ENCODE measurements at places on chromosomes 2 and 18.

DNA sequence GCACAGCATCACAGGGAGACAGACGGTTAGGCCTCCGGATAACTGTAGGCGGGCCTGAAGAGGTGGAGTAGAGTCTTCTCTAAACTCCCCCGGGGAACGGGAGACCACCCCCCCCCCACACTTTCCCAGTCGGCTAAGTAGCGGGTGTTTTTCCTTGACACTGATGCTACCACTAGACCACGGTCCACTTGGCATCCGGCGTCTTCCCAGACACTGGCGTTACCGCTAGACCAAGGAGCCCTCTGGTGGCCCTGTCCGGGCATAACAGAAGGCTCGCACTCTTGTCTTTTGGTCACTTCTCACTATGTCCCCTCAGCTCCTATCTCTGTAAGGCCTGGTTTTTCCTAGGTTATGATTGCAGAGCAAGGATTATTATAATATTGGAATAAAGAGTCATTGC lies 25.7 kb upstream of the NCL start:
- DNase-seq = no peak

- no peak for DNase-seq
Observed at GRCh38 chr18:7256618-7257425, 25.9 kb downstream of the LRRC30 start.

GRCh38 chr18:45687621-45688020 lies 36.4 kb upstream of the SLC14A1 start:
- DNase-seq = no peak

- DNase-seq = no peak
Observed at GRCh38 chr18:67608191-67608590, 91.7 kb upstream of the DSEL start.

GRCh38 chr2:135775420-135775819 lies 33.8 kb downstream of the UBXN4 start:
- no peak for DNase-seq

DNA sequence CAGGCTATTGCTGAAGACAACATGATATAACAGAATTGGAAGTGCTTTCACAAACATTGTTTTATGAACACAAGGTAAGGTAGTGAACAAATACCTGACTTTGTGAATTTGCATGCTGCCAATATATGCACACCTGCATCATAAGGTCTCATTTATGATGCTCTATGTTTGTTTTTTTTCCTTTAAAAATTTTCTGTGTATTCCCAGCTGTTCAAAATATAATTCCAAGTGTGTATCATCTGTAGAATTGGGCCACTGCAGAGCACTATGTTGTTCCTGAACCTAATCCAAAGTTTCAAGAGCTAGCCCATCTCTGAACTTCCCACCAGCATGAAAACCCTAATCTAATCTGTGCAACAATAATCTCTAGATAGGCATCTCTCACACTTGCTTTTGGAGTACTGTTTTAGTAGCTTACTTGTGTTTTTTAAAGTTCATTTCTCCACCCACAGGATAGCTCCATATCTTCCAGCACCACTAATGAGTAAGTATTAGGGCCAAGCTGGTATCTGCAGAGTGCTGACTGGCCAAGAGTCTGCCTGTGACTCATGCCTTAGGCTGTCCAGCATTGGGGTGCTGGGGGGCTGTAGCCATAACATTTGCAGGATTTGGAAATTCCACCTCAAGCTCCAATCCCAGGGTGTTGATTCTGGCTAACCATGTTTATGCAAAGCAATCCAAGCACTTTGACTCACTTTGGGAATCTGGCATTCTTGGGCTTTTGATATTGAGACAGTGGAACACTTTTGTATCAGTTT lies 208.2 kb upstream of the REV1 start:
- DNase-seq = no peak

GRCh38 chr18:25408293-25408692 lies 56.3 kb upstream of the ZNF521 start:
- DNase-seq = no peak

- DNase-seq = no peak
Observed at GRCh38 chr2:2901384-2902345, 476.0 kb downstream of the EIPR1 start.

DNA sequence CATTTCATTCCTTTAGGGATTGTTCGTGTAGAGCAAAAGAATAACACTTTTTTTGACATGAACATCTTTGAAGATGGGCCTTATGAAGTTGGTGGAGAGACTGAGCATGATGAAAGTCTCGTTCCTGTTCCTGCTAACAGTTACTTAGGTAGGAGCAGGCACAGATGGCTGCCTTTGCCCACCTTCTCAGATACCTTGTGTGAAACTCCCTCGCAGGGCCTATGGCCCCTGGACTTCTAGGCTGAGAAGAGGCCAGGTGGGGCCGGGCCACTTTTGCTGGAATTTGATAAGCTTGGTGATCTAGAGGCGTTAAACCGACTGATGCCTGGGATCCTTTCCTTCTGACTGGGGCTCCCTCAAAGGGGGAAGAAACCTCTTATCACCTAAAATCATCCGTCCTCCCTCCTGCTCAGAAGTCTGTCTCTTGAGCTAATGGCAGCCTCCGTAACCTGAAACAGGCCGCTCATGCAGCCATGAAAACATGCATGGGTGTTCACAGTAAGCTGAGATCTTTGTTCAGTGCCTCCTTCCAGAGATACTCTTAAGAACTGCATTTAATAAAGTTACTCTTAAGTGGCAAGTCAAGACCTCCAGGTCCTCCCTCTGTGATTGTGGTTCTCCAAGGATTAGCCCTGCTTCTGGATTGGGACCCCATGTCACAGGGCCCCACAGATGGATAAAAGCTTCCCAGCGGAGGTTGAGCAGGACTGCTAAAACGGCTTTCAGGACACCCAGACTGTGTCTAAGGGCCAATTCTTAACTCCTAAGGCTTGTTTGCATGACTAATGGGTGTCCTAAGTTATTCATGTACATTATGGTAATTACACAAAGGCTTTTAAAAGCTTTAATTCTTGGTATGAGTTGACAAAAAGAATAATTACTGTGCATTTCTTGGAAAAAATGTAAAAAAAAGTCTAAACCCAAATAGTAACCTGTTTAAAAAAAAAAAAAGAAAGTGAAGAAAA lies 43.9 kb downstream of the ITGA6 start:
- no peak for DNase-seq

DNA sequence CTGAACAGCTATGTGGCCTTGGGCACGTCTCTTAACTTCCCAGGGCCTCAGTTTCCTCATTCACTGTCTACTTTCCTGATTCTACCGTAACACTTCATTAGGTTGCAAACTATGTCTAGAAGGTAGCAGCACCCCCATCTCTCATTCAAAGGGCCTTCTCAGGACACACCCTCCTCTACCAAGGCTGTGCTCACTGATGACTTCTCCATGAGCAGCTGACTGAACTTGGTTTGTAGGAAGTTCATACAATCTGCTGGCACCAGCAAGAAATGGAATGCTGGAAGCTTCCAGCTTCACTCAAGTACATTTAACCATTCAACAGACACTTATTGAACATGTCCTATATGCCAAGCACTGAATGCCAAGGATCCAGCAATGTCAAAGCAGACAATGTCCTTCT lies 250.8 kb upstream of the CTAGE1 start:
- DNase-seq = no peak

- DNase-seq = no peak
Observed at GRCh38 chr2:204152616-204153015, 216.1 kb downstream of the ICOS start.

GRCh38 chr18:58315041-58315440 lies 271.0 kb downstream of the NEDD4L start:
- DNase-seq = no peak

- DNase-seq = no peak
Observed at GRCh38 chr2:128454980-128455720, 136.5 kb upstream of the HS6ST1 start.

DNA sequence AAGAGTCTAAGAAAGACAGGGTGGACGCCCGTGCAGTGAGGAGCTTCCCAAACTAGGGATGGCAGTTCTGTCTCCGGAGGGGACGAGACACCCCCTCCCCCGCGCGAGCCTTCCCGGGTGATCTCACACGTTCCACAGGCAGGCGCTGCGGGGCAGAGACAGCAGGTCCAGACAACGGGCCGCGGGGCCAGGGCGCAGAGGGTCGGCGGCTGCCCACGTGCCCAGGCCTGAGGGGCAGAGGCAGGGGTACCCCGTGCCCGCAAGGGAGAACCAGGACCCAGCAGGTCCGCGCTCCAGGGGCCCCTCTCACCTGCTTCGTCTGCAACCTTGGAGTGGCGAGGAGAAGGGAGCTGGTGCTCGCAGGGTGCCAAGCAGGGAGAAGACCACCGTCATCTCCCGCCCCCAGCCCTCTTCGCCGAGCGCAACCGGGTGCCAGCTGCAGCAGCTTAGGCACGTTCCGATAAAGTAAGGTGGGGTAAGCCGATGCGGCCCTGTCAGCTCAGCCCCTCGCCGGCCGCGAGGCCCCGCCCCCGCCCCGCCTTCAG lies at the start of gene GPR155:
GPR155 (minus strand) TSS at position 467 of the 545 bp plus-strand sequence. CDS start 5,073 bp downstream, outside the sequence.
- peak; percentile 15 for DNase-seq

DNA sequence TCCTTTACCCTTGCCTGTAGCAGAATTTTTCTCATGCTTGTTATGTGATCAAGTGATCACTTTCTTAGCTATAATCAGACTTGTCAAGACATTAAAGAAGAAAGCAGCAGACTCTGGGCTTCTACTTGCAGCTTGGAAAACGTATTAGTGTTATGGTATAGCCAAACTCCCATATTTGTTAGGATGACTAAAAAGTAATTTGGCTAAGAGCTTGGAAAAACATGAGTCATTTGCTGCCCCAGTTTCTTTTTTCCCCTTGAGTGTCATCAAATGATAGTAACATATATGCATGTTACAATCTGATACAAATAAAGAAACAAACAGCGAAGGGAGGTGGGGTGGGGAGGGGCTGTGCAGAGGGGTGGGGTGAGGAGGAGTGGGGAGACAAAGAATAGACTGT lies 155.5 kb downstream of the IKZF2 start:
- DNase-seq = no peak

Data from CD14-positive monocyte (primary cell).